Endodermal cell (in vitro differentiated cells): ENCODE measurements at places on chromosomes 6 and 20. TPM values are rescaled to one million over a fixed set of nuclear protein-coding genes. Genes with fewer than 3 reads are reported as not detected.

The HLA-DMA gene
- total RNA-seq: 15.3 to 19.0 TPM (median 17.5 TPM) in 3 replicates

- no peaks in the 10 kb centered on the region for H3K27me3 ChIP-seq
- no peak for DNase-seq
- no peaks in the 10 kb centered on the region for H3K4me1 ChIP-seq
- no peak overlapping the region for H3K4me3 ChIP-seq
- H3K27ac ChIP-seq: no peak overlapping the region
These were observed 454.5 kb upstream of the JAG1 start for GRCh38 chr20:11128220-11128718.

The SLC22A3 gene
- 3.1 TPM in 2 replicates for total RNA-seq

The TULP4 gene
- 91.4 and 103 TPM in 2 replicates for total RNA-seq

DNA sequence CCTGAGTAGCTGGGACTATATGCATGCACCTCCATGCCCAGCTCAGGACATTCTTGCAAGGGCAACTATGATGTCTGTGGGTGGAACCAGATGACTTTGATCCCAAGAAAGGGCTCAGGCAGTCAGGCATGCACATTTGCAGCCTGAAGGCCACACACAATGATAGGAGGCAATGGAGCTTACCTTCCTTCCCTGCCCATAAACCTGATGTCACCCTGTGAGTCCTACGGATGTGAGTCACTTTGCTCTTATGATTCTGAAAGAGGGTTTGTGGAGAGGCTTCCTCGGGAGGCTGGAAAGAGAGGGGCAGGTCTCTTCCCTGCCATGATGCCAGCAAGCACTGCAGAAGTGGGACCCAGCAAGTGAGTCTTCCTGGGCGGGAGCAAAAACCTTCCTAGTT, 202.4 kb downstream of the LY86 start:
- peaks cover 5% of the 10 kb centered on the region for H3K4me1 ChIP-seq
- H3K36me3 ChIP-seq: no peaks in the 10 kb centered on the region
- H3K27me3 ChIP-seq: no peaks in the 10 kb centered on the region
- no peak overlapping the region for H3K27ac ChIP-seq
- no peak for DNase-seq

The TINAG gene
- total RNA-seq: not detected in 2 replicates

- H3K27ac ChIP-seq: no peak overlapping the region
- no peak overlapping the region for H3K4me3 ChIP-seq
These were observed 11.4 kb downstream of the TAGAP start for GRCh38 chr6:159033160-159034049.

DNA sequence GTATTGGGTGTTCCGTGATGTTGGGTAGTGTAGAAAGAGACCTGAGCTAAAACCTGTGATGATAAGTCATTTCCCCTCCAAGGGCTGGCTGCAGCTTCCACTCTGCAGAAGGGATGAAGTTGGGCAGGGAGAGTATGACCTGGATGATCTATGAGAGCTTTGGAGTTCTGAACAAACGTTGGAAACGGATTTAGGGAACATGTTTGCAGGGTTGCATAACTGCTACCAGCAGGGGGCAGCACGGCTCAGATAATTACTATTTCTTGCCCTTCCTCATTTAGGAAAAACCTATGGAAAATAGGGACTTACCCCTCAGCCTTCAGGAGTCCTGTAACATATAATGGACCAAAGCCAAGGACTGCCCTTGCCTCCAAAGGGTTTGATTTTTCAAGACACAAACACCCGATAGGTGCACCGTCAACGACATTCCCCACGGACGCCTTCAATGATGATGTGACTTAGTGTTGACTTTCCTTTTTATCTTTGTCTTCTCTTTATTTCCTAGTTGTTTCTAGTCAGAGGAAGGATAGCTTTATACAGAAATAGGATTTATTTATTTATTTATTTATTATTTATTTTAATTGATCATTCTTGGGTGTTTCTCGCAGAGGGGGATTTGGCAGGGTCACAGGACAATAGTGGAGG, 164.9 kb upstream of the SASH1 start:
- H3K27me3 ChIP-seq: no peaks in the 10 kb centered on the region
- no peak overlapping the region for H3K4me3 ChIP-seq
- no peaks in the 10 kb centered on the region for H3K36me3 ChIP-seq
- H3K27ac ChIP-seq: no peak overlapping the region
- peaks cover 4% of the 10 kb centered on the region for H3K4me1 ChIP-seq

DNA sequence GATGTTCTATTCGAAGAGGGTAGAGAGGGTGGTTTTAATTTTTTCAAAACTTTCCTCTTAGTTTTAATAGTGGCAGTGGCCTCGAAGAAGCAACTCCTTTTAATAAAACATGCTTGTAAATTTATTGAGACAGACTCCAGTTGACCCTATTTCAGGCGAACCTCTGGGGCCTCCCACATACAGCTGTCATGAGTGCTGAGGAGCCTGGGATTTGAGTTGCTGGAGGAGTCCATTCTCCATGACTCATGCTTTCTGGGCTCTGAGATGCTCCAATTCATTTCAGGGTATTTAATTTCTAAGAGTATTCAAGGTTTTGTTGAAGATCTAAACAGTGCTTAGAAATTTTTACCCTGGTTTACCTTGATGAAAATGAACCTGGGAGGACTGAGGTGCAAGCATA, 580.4 kb downstream of the CBLN4 start:
- H3K27me3 ChIP-seq: peaks cover 26% of the 10 kb centered on the region
- no peak for DNase-seq
- H3K4me3 ChIP-seq: no peak overlapping the region
- no peak overlapping the region for H3K27ac ChIP-seq

GRCh38 chr6:161641175-161641574, 367.3 kb upstream of the AGPAT4 start:
- no peaks in the 10 kb centered on the region for H3K4me1 ChIP-seq
- no peak for DNase-seq
- H3K36me3 ChIP-seq: no peaks in the 10 kb centered on the region
- H3K27me3 ChIP-seq: no peaks in the 10 kb centered on the region
- H3K4me3 ChIP-seq: no peak overlapping the region

GRCh38 chr20:37349517-37350491, 3.9 kb downstream of the SRC start:
- no peaks in the 10 kb centered on the region for H3K27me3 ChIP-seq
- no peak overlapping the region for H3K27ac ChIP-seq
- DNase-seq: no peak
- peak overlapping the region; percentile 81 for H3K4me3 ChIP-seq
- H3K36me3 ChIP-seq: peaks cover 71% of the 10 kb centered on the region

- no peak overlapping the region for H3K27ac ChIP-seq
- no peaks in the 10 kb centered on the region for H3K36me3 ChIP-seq
- no peaks in the 10 kb centered on the region for H3K27me3 ChIP-seq
- DNase-seq: no peak
- H3K4me3 ChIP-seq: no peak overlapping the region
- H3K4me1 ChIP-seq: no peaks in the 10 kb centered on the region
These were observed 38.0 kb downstream of the CITED2 start for GRCh38 chr6:139336488-139336887.

The HNF4A gene
- 47.2 and 56.3 TPM in 2 replicates for total RNA-seq

DNA sequence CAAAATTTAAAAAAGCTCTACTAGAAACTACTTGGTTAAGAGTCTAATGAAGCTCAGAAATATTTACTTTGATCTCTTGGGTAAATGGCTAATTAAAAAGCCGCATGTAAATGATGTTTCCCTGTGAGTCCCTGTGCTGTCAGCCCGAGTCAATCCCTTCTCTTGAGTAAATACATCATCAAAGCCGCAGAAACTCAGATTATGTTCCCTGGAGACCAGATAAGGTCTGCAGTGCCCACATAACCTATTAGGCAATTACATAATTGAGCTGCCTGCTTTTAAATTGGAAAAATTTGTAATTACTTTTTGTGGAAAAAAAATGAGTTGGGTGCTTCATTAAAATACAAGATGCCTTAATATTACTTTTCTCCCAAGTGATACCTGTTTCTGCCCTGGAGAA, 83.1 kb downstream of the KIZ start:
- no peak overlapping the region for H3K4me3 ChIP-seq
- no peak for DNase-seq
- H3K27me3 ChIP-seq: no peaks in the 10 kb centered on the region
- H3K27ac ChIP-seq: no peak overlapping the region
- H3K4me1 ChIP-seq: peaks cover 3% of the 10 kb centered on the region

The EPHA7 gene
- total RNA-seq: 5.3 and 5.5 TPM in 2 replicates

The PSORS1C2 gene
- not detected in 3 replicates for total RNA-seq

The PPIL6 gene
- total RNA-seq: 2.2 and 2.3 TPM in 2 replicates

DNA sequence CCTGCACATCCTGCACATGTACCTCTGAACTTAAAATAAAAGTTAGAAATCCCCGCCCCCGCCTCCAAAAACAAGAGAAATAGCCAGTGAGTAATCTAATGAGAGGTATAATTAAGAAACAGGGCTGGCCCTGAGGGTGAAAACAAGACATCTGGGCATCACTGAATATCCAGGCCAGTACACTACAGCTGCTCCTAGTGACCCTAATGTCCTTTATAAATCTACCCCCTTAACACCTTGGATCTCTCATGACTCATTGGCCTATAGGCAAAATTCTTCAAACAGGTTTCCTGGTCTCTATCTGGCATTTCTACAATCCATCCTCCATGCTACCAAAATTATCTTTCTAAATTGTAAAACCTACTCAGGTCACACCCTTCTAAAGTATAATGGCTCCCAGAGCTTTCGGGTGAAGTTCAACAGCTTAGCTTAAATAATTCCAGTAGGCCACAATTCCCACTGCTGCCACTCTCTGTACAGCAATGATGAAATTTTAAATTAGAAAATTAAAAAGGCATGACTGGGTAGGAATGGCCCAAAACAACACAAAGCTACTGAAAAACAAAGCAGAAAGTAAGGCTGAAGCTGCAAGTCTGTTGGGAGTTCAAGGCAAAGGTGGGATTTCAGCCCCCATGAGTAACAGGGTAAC, 260.9 kb downstream of the GMDS start:
- no peaks in the 10 kb centered on the region for H3K4me1 ChIP-seq
- no peaks in the 10 kb centered on the region for H3K36me3 ChIP-seq

DNA sequence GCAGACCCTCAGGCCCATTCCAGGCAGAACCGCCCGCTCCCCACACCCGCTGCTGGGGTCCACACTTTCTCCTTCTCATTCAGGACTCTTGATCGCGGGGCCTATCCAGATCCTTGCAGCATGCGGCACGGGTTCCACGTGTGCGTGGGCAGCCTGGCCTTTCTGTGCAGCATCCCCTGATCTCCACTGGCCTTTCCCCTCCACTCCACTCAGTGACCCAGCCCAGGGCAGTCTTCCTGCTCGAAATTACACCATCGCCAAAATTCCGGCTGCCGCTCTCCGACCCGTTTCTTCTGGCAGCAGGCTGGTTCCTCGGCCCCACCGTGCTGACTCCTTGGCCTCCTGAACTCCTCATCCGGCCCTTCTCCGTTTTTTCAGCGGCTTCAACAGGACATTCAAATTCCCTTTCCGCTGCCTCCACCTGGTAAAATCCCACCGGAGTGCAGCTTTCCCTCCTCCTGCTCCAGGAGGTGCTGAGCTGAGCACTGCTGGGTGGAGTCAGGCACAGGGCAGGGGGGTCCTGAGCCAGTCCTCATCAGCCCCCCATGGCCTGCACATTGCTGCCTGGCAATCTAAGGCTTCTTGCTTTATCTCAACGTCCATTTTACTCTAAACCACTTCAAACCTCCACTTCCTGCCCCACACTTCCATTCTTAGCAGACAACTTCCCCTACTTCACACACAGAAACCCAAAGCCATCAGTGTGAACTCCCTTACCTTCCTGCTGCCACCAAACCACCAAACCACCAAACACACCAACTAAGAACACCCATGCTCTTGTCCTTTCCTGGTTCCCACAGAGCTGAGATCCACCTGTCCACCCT, 9.0 kb downstream of the SFT2D1 start:
- peaks cover 45% of the 10 kb centered on the region for H3K36me3 ChIP-seq
- H3K4me1 ChIP-seq: no peaks in the 10 kb centered on the region
- H3K4me3 ChIP-seq: no peak overlapping the region
- no peak overlapping the region for H3K27ac ChIP-seq

DNA sequence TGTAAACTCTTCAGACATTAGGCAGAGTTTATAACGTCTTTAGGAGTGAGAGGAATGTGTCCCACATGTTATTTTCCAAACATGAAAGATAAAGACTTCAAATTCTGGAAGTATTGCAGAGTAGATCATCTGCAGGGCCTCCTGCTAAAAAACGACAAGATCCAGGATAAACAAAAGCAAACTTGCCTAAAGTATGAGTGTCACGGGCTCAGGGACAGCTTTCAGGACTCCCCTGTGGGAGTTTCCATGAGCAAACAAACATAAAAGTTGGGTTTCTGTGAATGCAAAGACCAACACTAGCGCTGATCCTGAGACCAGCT, 76.9 kb downstream of the TXNDC5 start:
- H3K27ac ChIP-seq: no peak overlapping the region
- H3K4me1 ChIP-seq: no peaks in the 10 kb centered on the region
- DNase-seq: no peak
- H3K27me3 ChIP-seq: peaks cover 53% of the 10 kb centered on the region
- no peak overlapping the region for H3K4me3 ChIP-seq

The CST2 gene
- total RNA-seq: 1.2 TPM in 1 of 3 replicates, not detected in the others

The FAM209B gene
- 0.77 TPM in 1 of 2 replicates, not detected in the other for total RNA-seq

GRCh38 chr20:16672299-16672698, 57.5 kb upstream of the SNRPB2 start:
- no peaks in the 10 kb centered on the region for H3K4me1 ChIP-seq
- H3K27me3 ChIP-seq: no peaks in the 10 kb centered on the region

GRCh38 chr6:121347484-121347883, 13.2 kb upstream of the TBC1D32 start:
- no peaks in the 10 kb centered on the region for H3K27me3 ChIP-seq
- no peaks in the 10 kb centered on the region for H3K36me3 ChIP-seq
- no peak overlapping the region for H3K27ac ChIP-seq
- H3K4me1 ChIP-seq: no peaks in the 10 kb centered on the region
- DNase-seq: no peak

GRCh38 chr6:134537146-134537555, 219.2 kb upstream of the SGK1 start:
- H3K27me3 ChIP-seq: no peaks in the 10 kb centered on the region
- no peaks in the 10 kb centered on the region for H3K4me1 ChIP-seq
- DNase-seq: no peak
- no peak overlapping the region for H3K27ac ChIP-seq

DNA sequence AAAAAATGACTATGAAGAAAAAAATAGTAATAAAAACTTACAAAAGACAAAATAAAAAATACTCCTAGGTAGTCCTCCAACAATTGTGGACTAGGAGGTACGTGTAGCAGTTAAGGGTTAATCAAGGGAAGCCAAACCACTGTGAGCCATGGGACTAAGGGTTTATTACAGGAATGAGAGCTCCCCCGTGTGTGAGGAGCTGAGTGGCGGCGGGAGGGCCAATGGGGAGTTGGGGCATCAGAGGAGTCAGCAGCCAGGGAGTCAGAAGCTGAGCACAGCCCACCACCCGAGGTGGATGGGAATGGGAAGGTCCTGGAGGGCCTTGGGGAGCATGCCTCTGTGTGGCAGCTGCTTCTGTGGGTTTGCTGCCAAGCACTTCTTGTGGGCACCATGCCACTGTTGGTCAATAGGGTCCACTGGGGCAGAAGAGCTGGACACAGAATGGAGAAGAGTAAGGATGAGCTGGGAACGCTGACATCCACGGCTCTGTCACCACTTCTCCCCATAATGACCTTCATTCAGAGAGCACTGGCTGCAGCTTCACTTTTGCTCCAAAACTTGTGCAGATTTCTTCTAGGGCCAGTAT, 373.3 kb downstream of the CDKAL1 start:
- H3K4me1 ChIP-seq: no peaks in the 10 kb centered on the region
- no peaks in the 10 kb centered on the region for H3K27me3 ChIP-seq
- no peak overlapping the region for H3K27ac ChIP-seq
- DNase-seq: peak; percentile 80

The TRIM15 gene
- total RNA-seq: not detected in 3 replicates

The MUC21 gene
- total RNA-seq: not detected in 3 replicates

GRCh38 chr6:152086223-152086873, 278.9 kb downstream of the ESR1 start:
- H3K27ac ChIP-seq: no peak overlapping the region
- no peak overlapping the region for H3K4me3 ChIP-seq
- no peaks in the 10 kb centered on the region for H3K36me3 ChIP-seq

The IYD gene
- not detected in 2 replicates for total RNA-seq
